ENCODE measurements at places on chromosomes 4 and X. TPM values are rescaled to one million over a fixed set of nuclear protein-coding genes. Genes with fewer than 3 reads are reported as not detected.
A peak's percentile ranks its signal among the peaks of the same experiment; 100 is the strongest.

GRCh38 chrX:53280331-53281320, 758 bp downstream of the IQSEC2 start:
- DNase-seq: no peak
- peaks cover 19% of the 10 kb centered on the region for H3K4me1 ChIP-seq
- no peaks in the 10 kb centered on the region for H3K36me3 ChIP-seq
- peak overlapping the region; percentile 79 for H3K27ac ChIP-seq

GRCh38 chrX:13381514-13381913, 61.7 kb upstream of the ATXN3L start:
- H3K4me1 ChIP-seq: no peaks in the 10 kb centered on the region
- H3K27me3 ChIP-seq: no peaks in the 10 kb centered on the region
- no peaks in the 10 kb centered on the region for H3K36me3 ChIP-seq

GRCh38 chrX:125977851-125978250, 188.2 kb downstream of the DCAF12L2 start:
- no peaks in the 10 kb centered on the region for H3K4me1 ChIP-seq
- no peaks in the 10 kb centered on the region for H3K27me3 ChIP-seq
- H3K4me3 ChIP-seq: no peak overlapping the region
- no peak for DNase-seq
- H3K27ac ChIP-seq: no peak overlapping the region

- H3K36me3 ChIP-seq: no peaks in the 10 kb centered on the region
- no peaks in the 10 kb centered on the region for H3K27me3 ChIP-seq
- no peak for DNase-seq
- H3K4me3 ChIP-seq: no peak overlapping the region
- H3K4me1 ChIP-seq: no peaks in the 10 kb centered on the region
Observed at GRCh38 chr4:38842994-38843393, 13.6 kb downstream of the TLR6 start.

DNA sequence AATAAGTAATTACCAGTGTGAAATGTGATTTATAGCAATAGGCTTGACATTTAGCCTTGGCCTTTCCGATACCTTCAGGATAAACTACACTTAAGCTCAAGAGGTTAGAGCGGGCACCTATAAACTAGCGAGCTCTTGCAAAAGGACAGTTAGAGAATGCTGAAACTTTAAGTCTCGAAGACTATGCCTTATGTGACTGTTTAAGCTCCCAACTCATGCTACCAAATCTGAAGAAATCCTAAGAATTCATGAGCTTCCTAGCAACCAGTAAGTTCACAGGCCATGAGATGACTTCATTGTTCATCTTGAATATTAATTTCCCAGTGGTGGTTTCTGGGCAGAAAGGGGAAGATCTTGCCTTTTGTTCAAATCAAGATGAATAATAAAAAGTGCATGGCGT, 4.7 kb downstream of the STOX2 start:
- H3K27me3 ChIP-seq: no peaks in the 10 kb centered on the region
- peaks cover 28% of the 10 kb centered on the region for H3K4me1 ChIP-seq
- no peak overlapping the region for H3K27ac ChIP-seq
- no peaks in the 10 kb centered on the region for H3K36me3 ChIP-seq
- no peak for DNase-seq

- DNase-seq: no peak
- H3K4me3 ChIP-seq: no peak overlapping the region
- H3K27me3 ChIP-seq: no peaks in the 10 kb centered on the region
- H3K4me1 ChIP-seq: peaks cover 31% of the 10 kb centered on the region
Observed at GRCh38 chr4:128524311-128524710, 236.7 kb upstream of the PGRMC2 start.

GRCh38 chrX:31421441-31421840, 349.6 kb upstream of the FTHL17 start:
- H3K36me3 ChIP-seq: no peaks in the 10 kb centered on the region
- H3K27ac ChIP-seq: no peak overlapping the region
- no peak overlapping the region for H3K4me3 ChIP-seq
- DNase-seq: no peak
- H3K4me1 ChIP-seq: no peaks in the 10 kb centered on the region

- no peak for DNase-seq
- H3K36me3 ChIP-seq: peaks cover 24% of the 10 kb centered on the region
- no peaks in the 10 kb centered on the region for H3K27me3 ChIP-seq
- H3K27ac ChIP-seq: peak overlapping the region; percentile 45
- no peak overlapping the region for H3K4me3 ChIP-seq
- H3K4me1 ChIP-seq: peaks cover 10% of the 10 kb centered on the region
Observed at GRCh38 chr4:87353592-87353991, 30.9 kb upstream of the HSD17B13 start.

- DNase-seq: no peak
- H3K4me1 ChIP-seq: no peaks in the 10 kb centered on the region
- no peak overlapping the region for H3K27ac ChIP-seq
- H3K4me3 ChIP-seq: no peak overlapping the region
- no peaks in the 10 kb centered on the region for H3K36me3 ChIP-seq
Observed at GRCh38 chr4:11072999-11073398, 355.7 kb downstream of the HS3ST1 start.

DNA sequence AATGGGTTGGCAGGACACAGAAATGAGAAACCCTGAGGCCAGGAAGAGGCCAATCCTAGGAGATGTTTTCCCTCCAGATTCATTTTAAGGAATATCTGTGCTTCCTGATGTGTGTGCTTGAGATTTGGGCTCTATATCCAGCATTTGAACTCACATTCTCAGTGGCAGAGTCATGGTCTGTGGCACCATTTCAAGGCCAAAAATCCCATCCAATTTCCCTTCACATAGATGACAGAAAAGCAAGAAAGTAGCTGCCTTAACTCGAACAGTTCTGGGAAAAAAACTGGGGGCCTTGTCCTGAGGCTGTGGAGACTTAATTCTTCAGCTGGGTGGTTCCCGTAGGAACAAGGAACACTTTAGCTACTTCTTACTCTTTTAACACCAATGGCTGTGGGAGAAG, 27.4 kb downstream of the TAF7L start:
- no peak overlapping the region for H3K4me3 ChIP-seq
- no peak overlapping the region for H3K27ac ChIP-seq
- no peaks in the 10 kb centered on the region for H3K4me1 ChIP-seq
- no peak for DNase-seq
- H3K36me3 ChIP-seq: no peaks in the 10 kb centered on the region

DNA sequence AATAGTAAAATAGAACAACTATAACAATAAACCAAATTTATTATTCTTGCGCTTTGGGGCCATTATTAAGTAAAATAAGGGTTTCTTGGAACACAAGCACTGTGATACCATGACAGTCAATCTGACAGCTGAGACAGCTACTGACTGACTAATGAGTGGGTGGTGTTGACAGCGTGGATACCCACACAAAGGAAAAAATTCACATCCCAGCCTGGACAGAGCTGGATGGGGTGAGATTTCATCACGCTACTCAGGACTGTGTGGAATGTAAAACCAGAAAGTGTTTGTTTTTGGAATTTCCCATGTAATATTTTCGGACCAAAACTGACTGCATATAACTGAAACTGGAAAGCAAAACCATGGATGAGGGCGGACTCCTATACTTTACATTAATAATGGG, 48.8 kb downstream of the IGFBP7 start:
- H3K27ac ChIP-seq: peak overlapping the region; percentile 82
- H3K4me1 ChIP-seq: peaks cover 80% of the 10 kb centered on the region
- DNase-seq: no peak
- no peaks in the 10 kb centered on the region for H3K27me3 ChIP-seq
- H3K36me3 ChIP-seq: no peaks in the 10 kb centered on the region

DNA sequence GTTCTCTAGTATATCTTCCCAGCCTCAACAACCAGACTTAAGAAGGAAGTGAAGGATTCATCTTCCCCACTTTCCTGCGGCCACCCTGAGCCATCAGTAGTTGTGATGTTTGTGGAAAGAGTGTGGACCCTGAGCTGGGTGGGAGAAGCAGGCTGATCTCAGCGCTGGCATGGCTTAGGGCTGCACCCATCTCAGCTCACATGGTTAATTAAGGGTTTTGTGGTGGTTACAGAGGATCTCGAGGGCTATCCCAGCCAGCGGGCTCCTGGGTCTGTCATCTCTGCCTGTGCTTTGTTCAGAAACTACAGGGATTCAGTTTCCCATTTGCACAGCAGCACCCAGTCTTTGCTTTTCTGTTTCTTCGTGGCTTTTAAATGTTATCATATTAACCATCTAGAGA, 163.4 kb downstream of the PTTG2 start:
- no peak overlapping the region for H3K4me3 ChIP-seq
- H3K4me1 ChIP-seq: peaks cover 17% of the 10 kb centered on the region
- peaks cover 80% of the 10 kb centered on the region for H3K36me3 ChIP-seq
- no peak for DNase-seq
- no peak overlapping the region for H3K27ac ChIP-seq
- H3K27me3 ChIP-seq: no peaks in the 10 kb centered on the region

DNA sequence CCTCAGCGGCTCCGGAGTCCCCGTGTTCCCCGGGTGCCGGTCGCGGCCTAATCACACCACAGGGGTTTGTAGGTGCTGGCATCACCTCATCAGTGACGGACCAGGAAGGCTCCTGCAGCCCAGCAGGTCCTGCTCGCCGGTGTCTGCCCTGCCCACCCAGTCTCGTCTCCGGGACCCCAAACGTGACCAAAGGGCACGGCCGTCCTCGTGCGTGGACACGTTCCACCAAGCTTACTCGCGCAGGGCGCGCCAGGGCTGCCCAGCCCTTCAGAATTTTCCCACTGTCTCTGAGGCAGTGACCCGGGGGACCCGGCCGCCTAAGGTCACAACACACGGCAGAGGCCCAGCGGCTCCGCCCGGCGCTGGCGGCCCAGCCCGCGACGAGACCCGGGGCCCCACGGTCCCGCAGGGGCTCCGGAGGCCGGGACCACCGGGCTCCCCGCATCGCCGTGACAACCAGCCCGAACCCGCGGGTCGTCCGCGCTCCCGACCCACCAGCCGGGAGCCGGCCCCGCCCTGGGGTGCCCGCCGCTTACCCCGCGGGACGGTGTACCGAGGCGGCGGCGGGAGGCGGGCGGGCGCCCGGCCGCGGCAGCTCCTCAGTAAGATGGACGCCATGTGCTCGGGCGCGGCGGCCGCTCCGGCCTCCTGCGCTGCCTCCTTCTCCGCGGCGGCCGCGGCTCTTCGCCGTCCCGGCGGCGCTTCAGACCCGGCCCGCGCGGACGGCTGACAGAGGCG, 454 bp downstream of the LETM1 start:
- H3K4me1 ChIP-seq: peaks cover 47% of the 10 kb centered on the region
- no peaks in the 10 kb centered on the region for H3K27me3 ChIP-seq
- DNase-seq: no peak
- H3K36me3 ChIP-seq: no peaks in the 10 kb centered on the region
- H3K27ac ChIP-seq: peak overlapping the region; percentile 93
- H3K4me3 ChIP-seq: peak overlapping the region; percentile 67

DNA sequence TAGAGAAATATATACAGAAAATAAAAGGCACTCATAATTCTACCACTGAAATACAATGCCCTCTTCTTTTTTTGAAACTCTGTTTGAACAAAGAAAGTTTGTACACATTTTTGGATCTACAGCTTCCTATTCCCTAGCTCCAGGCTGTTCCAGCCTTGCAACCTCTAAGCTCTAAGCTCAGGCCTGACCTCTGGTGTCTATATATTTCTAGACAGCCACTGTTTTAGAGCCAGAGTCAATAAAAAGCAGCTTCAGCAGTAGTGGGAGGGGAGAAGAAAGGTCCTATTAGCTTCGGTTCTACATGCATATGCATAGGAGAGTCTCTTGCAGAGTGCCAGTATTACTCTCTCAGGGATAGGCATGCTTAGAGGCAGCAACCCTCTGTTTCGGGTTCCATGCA, 39.7 kb downstream of the CLDN2 start:
- H3K27me3 ChIP-seq: no peaks in the 10 kb centered on the region
- H3K36me3 ChIP-seq: peaks cover 11% of the 10 kb centered on the region
- H3K27ac ChIP-seq: no peak overlapping the region
- no peak overlapping the region for H3K4me3 ChIP-seq

DNA sequence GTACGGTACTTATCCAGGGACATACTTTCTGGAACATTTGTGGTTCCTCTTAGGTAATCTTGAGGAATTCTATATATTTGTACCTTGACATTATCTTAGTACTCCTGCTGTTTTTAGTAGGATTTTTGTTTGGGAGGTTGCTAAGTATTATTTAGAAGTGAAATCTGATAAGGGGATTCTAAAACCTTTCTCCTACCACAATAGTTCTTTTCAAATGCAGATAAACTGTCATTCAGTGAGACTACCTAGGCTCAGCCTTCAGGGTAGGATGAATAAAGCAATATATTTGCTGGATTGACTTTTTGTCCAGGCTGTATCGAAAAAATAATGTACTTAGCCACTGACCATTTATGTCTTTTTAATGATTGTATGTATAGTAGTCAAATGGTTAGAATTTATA, 25.4 kb downstream of the DIAPH2 start:
- H3K27me3 ChIP-seq: no peaks in the 10 kb centered on the region
- H3K4me1 ChIP-seq: peaks cover 16% of the 10 kb centered on the region
- DNase-seq: no peak
- no peak overlapping the region for H3K27ac ChIP-seq
- H3K36me3 ChIP-seq: no peaks in the 10 kb centered on the region

DNA sequence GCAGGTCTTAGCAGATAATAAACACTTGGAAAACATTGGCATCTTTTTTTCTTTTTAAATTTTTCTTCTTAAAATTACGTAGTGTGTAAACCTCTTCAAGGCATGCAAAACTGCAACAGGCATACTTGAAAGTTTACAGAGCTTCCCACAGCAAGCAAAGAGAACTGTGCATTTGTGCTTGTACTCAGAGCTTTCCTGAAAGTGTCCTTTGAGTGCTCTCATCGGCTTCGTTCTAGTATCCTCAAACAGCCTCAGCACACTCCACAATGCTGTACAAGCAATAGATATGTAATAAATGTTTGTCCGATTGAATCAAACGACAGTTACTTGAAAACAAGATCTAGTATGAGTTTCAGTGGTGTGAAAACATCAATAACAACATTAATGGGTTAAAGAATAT, 227.5 kb downstream of the PAPSS1 start:
- H3K4me3 ChIP-seq: no peak overlapping the region
- H3K36me3 ChIP-seq: no peaks in the 10 kb centered on the region
- H3K4me1 ChIP-seq: no peaks in the 10 kb centered on the region
- H3K27me3 ChIP-seq: no peaks in the 10 kb centered on the region

- H3K4me3 ChIP-seq: no peak overlapping the region
- peaks cover 11% of the 10 kb centered on the region for H3K36me3 ChIP-seq
- no peak for DNase-seq
- no peaks in the 10 kb centered on the region for H3K27me3 ChIP-seq
- H3K27ac ChIP-seq: no peak overlapping the region
Observed at GRCh38 chr4:113893546-113893945, 85.9 kb downstream of the ARSJ start.

DNA sequence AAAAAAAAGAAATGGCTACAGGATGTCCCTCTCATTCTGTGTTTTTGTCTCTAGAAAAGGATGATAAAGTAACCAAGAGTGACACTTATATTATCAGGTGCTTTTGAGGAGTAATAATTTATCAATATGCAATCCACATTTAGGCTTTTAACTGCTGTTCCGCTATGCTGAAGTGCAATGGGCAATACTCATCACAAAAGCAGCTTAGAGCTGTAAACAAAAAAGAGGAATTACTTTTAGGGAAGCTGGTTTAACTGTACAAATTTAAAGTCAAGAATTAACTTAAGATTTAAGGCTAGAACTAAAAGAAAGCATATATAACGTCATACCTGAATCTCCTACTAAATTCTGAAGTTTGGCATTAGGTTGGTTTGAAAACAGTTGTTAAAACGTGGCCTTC, 93.5 kb upstream of the DDX3X start:
- H3K27ac ChIP-seq: no peak overlapping the region
- DNase-seq: no peak
- no peaks in the 10 kb centered on the region for H3K36me3 ChIP-seq
- no peaks in the 10 kb centered on the region for H3K4me1 ChIP-seq

- no peak for DNase-seq
- H3K4me1 ChIP-seq: no peaks in the 10 kb centered on the region
- H3K36me3 ChIP-seq: no peaks in the 10 kb centered on the region
- H3K4me3 ChIP-seq: no peak overlapping the region
Observed at GRCh38 chr4:94428884-94429283, 22.9 kb upstream of the PDLIM5 start.

Gene TMEM35A
- total RNA-seq: 20.3 TPM

Gene USP17L12
- not detected for total RNA-seq

Gene RASSF6
- 1.2 TPM for total RNA-seq

Gene DKK2
- total RNA-seq: 0.57 TPM

Gene ADH1A
- total RNA-seq: not detected

Gene CT47A1
- not detected for total RNA-seq

Measured in esophagus muscularis mucosa (tissue), 4 donors.